ENCODE measurements at places on chromosomes 2 and 18.

DNA sequence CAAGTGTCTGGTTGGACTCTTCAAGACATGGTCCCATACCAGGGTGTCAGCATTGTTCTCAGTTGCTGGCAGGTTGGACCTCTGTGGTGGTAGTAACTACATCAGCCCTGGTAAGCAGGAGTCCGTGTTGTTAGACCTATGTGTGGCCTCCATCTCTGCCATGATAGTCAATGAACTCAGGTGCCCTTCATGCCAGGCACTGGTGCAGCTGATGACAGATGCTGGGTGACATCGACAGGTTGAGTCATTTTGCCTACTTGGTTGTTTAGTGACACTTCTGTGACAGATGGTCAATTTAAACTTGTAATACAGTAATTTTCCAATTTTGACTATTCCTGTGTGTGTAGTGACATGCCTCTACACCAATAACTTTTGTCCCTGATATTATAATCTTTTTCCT lies 189.7 kb downstream of the SP3 start:
- no peak for DNase-seq

DNA sequence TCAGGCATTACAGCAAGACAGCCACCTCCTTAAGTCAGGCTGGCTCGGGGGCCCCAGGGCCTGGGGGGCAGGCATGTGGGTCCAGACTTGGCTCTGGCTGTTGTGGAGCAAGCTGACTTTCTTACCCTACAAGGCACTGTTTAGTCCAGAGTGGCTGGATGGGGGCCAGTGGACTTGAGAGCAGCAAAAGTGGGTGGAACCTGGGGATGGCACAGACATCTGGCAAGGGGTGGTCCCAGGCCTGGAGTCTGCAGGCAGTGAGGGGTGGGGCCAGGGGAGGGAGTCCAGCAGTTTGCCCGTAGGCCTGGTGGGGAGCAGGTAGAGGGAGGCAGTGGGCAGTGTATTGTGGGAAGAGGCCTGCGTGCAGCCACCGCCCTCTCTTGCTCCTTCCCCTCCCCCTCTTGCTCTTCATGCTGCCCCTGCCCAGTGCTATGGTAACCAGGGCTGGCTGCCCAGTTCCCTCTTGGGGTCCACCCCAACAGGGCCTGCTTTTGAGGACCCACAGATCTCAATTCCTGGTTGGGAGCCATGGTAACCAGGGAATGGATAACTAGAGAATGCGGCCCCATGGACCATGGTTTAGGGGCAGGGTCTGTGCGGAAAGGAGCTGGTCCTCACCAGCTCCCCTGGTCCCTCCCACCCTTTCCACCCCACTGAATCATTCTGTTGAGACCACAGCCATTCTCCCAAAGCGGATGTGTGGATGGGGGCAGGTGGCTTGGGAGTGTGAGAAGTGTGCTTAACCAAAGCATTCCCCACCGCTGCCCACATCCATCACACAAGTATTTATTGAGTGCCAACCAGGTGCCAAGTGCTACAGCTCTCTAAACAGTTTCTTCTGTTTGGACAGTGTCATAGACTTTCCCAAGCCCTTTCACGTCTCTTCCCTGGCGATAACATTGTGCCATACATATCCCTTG lies 19.3 kb downstream of the SPEG start:
- peak; percentile 95 for DNase-seq

GRCh38 chr2:26772064-26773001 lies 8.2 kb downstream of the SLC35F6 start:
- no peak for DNase-seq

DNA sequence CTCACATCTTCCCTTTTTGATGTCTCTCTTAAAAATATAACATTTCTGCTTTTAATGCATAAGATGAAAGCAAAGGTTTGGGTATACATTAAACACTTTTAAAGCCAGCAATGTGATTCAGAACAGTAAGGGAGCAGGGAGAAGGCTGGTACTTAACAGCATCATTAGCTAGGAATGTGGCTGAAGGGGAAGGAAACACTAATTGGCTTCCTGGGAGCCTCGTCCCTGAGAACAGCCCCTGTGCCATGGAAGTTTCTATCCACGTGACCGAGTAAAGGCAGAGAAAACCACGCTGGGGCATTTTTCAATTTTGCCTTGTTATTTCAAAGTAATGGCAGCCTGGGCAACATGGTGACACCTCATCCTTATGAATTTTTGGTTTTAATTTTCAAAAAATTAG lies 109.2 kb upstream of the GPC1 start:
- no peak for DNase-seq

- no peak for DNase-seq
These were observed 22.1 kb upstream of the ARPC2 start for GRCh38 chr2:218194880-218195279.

GRCh38 chr2:86035883-86036668 lies 69.6 kb downstream of the POLR1A start:
- DNase-seq: no peak

DNA sequence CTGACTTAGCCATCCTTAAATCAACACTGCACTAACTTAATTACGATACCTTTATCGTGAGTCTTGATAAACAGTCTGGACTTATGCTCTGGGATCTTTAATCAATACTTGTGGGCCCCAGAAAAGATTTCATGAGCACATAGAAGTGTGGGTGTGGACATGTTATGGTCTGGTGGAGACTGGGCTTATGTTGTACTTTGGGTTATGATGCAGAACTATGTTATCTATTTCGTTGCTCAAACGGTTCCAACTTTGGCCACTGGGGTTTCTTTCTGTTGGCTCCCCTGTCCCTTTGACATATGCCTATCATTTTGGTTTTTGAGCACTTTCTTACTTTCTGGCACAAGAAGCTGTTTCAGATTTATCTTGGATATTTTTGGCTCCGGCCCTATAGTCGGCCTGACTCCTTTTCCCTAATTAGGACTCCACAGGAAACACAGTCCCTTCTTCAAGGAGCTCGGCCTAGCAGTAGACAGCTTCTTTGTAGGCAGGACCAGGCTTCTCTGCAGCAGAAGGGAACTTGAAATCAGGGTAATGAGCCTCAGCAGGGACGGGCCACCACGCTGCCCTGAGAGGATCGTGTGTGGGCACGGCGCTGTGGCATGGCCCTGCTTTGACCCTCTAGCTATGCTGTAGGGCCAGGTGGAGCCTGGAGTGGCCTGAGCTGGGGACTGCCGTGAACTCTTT lies 54.6 kb upstream of the TXNDC2 start:
- no peak for DNase-seq

GRCh38 chr2:53535234-53535840 lies 232.3 kb upstream of the CHAC2 start:
- DNase-seq: no peak

GRCh38 chr18:10269261-10269660 lies 185.2 kb upstream of the APCDD1 start:
- DNase-seq: no peak

DNA sequence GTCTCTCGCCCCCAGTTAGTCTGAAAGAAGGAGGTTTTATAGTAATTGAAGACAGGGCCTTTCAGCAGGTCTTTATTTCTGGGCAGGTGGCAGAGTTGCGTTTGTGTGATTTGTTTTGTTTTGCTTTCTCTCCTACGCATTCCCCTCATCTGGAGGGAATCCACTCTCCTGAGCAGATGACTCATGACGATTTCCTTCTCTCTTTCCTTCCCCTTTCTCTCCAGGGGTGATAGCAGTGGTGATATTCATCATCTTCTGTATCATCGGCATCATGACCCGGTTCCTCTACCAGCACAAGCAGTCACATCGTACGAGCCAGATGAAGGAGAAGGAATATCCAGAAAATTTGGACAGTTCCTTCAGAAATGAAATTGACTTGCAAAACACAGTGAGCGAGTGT lies 888.8 kb downstream of the CNTNAP5 start:
- DNase-seq: no peak

- no peak for DNase-seq
These were observed 796 bp upstream of the DYSF start for GRCh38 chr2:71452565-71452964.

DNA sequence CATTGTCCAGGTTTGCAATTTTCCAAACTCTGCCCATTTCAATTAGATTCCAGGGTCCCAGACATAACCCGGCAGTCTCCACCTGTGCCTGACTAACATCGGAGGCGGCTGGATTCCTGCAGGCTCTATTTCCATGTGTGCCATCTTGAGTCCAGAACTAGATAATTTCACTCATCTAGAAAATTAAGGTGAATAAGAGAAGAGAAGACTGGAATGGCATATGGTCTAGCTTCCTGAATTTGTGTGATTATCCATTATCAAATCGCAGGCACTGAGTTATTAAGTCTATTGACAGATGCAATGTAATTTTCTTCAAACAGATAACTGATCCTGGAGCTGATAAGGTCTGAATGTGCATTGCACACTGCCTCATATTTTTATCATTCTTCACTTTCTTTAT lies 305.2 kb downstream of the ETAA1 start:
- no peak for DNase-seq

- no peak for DNase-seq
These were observed 80.2 kb upstream of the SKOR2 start for GRCh38 chr18:47331641-47332040.

- no peak for DNase-seq
These were observed 9.0 kb upstream of the SCN9A start for GRCh38 chr2:166384774-166385173.

DNA sequence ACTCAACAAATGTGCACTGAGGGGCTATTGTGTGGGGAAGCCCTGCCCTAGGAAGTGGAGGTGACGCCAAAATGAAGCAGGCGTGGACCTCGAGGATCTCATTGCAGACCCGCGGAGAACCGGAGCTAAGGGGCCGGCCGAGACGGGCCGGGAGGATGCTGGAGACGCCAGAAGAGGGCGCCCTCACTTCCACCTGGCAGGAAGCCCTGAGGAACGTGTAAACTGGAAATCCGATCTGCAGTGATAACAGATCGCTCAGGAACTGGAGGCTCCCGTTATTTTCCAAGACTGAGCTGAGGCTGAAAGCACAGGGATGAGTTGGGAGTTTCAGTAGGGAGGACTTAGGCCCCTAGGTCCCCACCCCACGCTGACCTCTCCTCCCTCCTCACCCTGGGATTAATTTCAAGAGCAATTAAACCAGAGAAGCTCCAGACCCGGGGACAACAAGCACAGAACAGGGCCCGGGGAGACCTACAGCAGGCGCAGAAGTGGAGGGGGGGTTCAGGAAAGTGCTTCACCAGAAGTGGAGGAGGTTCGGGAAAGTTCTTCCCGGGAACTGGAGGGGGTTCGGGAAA lies 7.7 kb upstream of the COL6A3 start:
- DNase-seq: no peak

DNA sequence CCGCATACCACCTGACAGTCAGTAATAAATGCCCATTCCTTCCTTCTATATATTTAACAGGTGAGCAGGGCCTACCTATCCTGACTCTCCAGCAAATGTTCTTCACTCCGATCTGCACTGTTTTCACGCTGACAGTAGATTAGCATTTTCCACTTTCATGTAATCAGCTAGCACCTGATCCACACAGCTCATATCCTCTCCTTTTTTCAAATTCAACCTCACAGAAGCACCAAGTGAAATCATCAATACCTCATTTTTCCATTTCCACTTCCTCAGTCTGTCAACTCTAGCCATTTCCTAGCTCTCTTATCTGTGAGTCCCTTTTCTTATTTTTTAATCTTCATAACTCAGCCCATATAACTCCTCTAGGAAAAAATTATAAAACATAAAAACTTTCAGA lies 402.8 kb downstream of the ZEB2 start:
- DNase-seq: no peak

DNA sequence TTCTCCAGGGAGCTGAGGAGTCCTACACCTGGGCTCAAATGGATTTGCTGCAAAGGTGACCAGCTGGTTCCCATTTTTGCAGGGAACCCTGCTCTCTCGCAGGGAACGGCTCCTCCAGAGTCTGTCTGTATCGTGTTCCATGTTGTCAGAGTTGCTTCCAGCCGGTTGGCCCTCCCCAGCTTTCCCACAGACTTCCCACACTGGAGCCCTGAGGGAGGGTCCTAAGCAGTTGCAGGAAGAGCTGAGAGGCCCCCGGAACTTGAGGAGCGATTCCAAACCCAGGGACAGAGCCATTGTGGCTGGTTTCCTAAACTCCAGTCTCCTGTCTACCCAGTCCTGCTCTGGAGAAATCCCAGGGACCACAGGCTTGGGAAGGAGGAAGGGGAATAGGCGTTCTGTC lies 121.7 kb upstream of the PPP1CB start:
- DNase-seq: no peak

- DNase-seq: no peak
These were observed at the start of gene TMEM185B for GRCh38 chr2:120223034-120223912. Gene TMEM185B, minus strand, starts transcription at chr2:120223400. Its CDS starts 424 bp downstream, at chr2:120222976.

DNA sequence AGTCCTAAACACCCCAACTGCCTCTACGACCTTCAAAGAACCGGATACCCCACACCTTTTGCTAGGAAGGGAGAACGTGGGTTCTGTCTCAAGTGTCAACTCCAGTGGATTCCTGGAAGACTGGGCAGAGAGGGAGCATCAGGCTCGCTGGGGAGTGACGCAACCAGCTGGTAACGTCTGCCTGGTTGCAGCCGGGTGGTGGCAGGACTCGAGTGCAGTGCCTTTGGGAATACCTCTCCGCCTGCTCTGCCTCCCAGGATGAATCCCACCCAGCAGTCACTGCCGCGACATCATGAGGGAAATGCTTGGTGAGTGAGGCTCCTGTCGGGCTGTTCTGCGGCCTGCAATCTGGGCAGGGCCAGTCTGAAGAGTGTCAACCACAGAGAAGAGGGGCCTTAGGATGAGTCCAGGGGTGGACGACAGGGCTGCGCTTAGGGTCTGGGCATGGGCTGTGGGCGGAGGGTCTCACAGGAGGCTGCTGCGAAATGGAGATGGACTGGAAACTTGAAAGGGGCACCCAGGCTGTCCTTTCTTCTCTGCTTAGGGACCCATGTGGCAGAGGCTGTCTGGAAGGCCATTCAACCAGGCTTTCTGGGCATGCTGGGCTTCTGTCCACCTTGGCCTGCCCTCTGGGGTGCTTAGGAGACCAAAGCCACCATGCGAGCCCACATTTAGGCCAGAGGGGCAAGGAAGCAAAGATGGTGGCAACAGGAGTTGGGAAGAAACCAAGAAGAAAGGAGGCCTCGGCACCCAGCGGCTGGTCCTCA lies 12.9 kb downstream of the GPR17 start:
- DNase-seq: no peak

DNA sequence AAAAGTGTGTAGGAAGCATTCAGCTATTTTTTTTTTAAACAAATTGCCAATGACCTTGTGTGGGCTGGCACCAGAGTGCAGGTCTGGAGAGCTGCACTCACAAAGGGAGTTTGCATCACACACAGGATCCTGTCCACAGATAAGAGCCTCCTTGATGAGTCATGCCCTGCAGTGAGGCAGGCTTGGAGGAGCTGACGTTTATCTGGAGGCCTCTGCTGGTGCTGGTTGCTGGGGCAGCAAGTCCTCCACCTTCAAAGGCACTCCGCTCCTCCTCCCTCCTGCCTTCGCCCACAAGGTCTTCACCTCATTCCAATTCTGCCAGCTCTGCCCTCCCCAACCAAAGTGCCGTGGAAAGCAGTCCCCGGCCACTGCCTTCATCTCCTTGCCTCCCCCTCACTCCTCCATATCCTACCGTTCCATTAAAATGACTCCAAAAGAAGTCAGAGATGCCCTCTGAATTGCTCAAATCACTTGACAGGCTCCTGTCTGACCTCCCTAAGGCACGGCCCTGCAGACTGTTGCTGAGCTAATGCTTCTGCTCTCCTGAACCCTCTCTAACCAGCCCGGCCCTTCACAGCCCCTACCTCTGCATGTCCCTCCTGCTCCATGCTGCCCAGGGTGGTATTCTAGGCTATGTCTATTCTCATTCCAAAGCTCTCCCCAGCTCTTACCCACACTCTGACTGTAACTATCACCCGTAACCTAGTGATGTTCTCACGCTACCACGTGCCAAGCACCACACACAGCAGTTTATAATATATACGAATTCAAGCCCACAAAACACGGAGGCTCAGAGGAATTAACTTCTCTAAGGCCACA lies 30.9 kb downstream of the LONRF2 start:
- DNase-seq: peak; percentile 92
